ENCODE measurements at places on chromosomes 6 and 20.

GRCh38 chr20:32642257-32643046 is 31.3 kb downstream of the C20orf203 start:
- DNase-seq = no peak

DNA sequence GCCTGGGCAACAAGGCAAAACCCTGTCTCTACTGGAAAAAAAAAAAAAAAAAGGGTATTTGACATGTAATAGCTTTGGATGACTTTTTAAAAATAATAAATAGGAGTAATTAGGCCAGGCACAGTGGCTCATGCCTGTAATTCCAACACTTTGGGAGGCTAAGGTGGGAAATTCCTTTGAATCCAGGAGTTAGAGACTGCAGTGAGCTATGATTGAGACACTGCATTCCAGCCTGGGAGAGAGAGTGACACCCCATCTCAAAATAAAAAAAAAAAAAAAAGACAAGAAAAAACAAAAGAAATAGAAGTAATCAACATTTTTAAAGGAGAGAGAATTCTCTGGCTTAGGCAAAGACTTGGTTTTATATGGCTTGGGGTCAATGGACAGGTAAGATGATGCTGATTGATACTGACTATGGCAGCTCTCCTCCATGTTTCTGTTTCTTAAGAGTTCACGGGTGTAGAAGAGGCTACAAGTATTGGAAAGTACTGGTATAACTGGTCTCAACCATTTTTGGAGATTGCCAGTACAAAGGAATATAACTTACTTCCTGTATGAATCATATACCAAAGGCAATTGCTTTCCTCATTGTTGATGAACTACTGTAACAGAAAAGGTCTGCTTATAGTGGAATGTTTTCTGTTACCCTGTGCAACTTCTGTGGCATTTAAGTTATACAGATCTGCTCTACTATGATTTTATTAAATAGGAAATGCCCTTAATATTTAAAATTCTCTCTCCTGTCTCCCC is 10.1 kb downstream of the MAP3K5 start:
- DNase-seq = no peak

DNA sequence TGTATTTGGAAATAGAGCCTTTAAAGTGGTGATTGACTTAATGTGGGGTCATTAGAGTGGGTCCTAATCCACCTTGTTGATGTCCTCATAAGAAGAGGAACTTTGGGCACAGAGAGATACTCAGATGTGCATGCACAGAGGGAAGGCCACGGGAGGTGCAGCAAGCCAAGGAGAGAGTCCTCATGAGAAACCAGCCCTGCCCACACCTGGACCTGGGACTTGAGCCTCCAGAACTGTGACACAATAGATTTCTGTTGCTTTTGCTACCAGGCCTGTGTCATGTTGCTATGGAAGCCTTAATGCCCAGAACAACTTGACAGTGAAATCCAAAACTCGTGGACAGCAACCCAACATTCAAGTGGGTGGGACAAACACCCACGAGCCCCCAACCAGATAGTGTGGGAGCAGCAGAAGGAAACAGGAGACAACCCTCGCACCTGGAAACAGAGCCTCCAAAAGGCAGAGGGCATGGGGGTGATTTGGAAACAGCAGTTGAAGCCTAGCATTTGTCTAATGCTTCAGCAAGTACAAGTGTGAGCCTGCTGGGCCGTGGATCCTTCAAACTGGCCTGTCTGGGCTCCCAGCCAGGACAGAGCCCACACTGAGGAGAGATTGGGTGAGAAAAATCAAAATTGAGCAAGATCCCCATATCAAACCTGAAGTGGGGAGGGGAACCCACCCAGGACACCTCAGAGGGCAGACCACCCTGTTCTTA is 201.0 kb upstream of the CST7 start:
- DNase-seq = no peak

DNA sequence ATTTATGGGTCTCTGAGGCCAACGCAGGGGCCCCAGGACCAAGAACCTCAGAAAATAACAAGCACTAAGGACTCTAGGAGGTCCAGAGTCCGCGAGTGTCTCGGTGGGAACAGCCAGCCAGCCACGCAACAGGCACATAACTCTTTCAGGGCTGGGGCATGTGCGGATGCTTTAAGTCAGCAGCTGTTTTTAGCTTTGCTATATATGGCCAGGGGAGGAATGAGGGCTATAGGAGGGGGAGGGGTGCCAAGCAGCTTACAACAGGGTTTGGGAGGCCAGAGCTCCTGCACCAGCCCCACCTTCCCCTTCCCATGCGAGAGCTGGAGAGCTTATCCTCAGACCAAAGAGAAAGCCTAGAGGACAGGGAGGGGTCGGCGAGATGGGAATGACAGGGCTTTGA is 6.2 kb downstream of the JPH2 start:
- DNase-seq = no peak

- DNase-seq = no peak
Measured at GRCh38 chr6:142705054-142705453, 239.9 kb downstream of the HIVEP2 start.

GRCh38 chr20:57717797-57718196 is 8.0 kb upstream of the PMEPA1 start:
- no peak for DNase-seq

- DNase-seq = no peak
Measured at GRCh38 chr20:47417245-47418068, 61.0 kb upstream of the ZMYND8 start.

GRCh38 chr20:54474046-54474445 is 1.3 kb upstream of the DOK5 start:
- no peak for DNase-seq

GRCh38 chr6:13866301-13866700 is 51.9 kb upstream of the MCUR1 start:
- no peak for DNase-seq

- DNase-seq = no peak
Measured at GRCh38 chr20:49422161-49422560, 60.3 kb downstream of the KCNB1 start.

GRCh38 chr20:62651285-62652021 is 9.2 kb downstream of the SLCO4A1 start:
- DNase-seq = peak; percentile 58

GRCh38 chr6:24451581-24452388 is 37.6 kb downstream of the GPLD1 start:
- DNase-seq = no peak

- no peak for DNase-seq
Measured at GRCh38 chr6:35474131-35474941, 6.1 kb downstream of the RPL10A start.

DNA sequence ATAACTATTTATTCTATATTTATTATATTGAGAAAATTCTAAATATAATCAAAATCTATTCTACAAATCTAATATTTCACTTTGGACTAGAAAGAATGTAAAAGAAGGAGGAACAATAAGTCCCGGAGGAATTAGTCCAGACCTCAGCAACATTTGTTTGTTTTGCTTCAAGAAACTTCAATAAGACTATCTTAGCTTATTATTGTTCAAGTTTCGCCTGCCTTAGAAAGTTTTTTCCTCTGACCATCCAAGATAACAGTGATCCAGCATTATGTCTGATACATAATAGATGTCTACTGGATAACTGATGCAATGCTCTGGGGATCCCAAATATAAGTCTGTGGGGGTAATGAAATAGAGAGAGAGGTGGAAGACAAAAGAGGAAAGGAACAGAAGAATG is 28.7 kb upstream of the NT5E start:
- no peak for DNase-seq

DNA sequence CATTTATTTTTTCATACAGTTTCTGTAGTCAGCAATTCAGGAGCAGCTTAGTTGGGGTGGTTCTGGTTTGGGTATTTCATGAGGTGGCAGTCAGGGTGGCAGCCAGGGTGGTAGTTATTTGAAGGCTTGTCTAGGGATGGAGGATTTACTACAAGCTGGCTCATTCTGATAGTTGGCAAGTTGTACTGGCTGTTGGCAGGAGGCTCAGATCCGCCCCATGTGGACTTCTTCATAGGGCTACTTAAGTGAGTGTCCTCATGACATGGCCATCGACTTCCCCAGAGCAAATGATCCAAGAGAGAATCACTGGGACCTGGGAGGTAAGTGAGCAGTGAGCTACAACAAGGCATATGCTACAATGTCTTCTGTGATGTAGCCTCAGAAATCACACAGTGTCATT is 22.4 kb upstream of the CDKAL1 start:
- no peak for DNase-seq

DNA sequence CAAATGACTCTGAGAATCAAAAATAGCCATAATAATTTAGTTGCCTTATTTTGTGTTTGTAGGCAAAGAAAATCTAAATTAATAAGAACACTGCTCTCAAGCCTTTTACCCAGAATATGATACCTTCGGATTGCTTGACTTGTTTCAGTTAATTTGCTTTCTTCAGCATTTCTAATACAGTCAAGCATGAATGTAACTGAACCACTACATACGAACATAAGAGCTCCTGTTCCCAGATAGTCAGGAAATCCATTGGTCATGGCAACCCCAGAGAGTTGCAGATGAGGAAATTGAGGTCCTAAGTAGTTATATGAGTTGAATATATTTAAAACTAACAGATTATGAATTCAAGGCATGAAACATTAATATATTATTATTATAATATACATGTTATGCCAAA is 2.9 kb downstream of the FRK start:
- DNase-seq = no peak

DNA sequence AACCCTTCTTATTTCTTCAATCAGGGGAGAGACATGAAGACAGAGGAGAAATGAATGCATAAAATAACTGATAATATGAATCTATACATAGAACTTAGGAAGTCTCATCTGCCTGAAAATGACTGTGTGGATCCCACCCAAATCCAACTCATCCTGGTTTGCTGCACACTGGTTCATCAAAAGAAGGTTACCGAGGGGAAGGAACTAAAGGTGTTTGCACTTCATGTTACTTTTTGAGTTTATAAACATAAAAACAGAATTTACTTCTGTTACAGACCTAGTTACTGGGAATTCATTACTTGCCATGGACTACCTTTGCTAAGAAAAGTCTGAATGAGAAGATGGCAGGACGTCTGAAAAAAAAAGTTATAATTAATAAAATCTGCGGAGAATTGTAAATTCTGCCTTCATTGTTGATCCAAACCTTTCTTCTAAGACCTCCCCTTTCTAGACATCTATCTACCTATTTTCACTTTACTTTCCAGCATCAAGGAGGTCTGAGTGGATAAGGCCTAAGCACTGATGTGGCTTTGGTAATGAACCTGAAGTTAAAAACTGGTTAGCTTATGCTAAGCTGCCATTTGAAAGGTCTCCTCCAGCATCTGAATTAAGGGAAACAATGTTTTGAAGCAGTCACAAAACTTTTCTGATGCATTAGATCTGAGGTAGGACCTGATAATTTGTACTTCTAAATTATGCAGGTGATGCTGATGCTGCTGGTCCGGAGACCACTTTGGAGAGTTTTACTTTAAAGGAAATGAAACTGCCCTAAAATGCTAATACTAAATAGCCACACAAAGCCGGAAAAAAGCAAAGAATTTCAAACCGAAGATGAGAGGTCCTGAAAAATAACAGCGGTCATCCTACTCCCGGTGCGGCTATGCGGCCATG is 84.0 kb downstream of the HFE start:
- no peak for DNase-seq

DNA sequence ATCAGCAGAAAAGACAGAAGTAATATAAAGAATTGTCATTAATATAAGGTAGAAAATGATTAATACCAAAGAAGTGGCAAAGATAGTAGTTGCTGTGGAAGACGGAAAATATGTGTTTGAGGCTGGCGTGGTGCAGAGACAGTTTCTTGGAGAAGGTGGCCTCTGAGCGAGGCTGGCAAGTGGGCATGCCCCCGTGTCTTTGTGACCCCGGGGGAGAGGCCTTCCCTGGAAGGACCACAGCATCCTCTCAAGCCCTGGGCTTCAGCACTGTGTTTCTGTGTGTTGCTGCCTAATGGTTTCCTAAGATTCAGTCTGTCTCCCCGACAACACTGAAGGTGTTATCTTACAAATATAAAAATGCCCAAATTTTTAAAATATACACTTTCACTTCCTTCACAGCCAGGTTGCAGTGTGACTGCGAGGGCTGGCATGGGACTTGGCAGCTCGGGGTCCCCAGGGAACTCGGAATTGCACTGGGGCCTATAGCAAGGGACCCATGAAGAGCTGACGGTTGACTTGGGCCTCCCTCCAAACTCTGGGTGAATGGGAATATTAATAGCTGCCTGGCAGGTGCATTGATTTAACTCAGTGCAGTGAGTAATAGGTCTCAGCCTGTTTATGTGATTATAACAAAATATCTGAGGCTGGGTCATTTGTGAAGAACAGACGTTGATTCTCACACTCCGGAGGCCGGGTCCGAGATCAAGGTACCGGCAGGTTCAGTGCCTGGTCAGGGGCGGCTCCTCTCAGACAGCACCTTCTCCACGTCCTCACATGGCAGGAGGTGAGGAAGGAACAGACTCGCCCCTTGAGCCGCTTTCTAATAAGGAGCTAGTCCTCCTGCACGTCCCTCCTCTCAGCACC is 47.4 kb upstream of the AFDN start:
- DNase-seq = no peak

- no peak for DNase-seq
Measured at GRCh38 chr6:152458648-152459644, 178.2 kb downstream of the SYNE1 start.

- DNase-seq = no peak
Measured at GRCh38 chr20:19000078-19000477, 186.5 kb downstream of the SCP2D1 start.

DNA sequence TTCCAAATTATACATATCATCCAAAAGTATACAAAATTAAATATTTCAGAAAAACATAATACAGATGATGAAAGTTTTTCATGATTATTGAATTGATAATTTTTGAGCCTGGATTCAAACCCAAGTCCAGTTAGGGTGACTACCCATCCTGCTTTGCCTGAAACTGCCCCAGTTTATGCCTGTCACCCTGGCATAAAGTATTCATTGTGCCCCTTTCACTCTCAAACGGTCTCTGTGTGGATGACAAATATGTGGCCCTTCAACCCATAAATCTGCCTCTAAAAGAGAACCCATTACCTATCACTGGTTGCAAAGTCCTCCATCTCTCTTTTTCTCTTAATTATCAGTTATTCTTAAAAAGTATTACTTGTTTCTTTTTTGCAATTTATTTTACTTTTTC is 553.7 kb upstream of the JARID2 start:
- DNase-seq = no peak

DNA sequence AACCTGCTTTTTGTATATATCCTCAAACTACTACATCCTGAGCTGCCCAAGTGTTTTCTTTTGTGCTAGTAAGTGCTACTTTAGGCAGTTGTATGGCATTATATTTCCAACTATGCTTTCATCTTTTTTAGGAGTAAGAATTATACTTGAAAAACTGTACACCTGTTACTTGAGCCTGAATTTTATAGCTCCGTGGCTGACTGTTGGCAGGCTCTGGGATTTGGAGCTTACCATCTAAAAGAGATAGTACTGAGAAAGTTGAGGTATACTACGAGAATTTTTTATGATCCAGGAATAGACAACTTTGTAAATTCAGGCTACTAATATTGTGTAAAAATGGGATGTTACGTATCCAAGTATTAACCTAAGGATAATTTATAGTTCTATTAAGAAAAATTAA is 32.4 kb downstream of the RNF217 start:
- no peak for DNase-seq

DNA sequence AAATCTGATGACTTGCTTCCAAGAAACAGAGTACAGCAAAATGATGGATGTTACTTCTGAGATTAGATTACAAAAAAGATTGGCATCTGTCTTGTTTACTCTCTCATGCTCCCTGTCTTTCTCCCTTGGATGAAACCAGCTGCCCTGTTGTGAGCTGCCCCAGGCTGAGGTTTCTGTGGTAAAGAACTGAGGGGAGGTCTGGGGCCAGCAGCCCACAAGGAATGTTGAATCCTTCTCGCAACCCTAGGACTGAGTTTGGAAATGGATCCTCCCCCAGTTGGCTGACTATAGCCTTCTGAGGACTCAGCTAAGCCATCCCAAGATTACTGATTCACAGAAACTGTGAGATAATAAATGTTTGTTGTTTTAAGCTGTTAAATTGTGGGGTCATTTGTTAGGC is 5.6 kb upstream of the HECA start:
- DNase-seq = no peak

All from activated CD8-positive, alpha-beta memory T cell treated with anti-CD3 and anti-CD28 coated beads for 4 hours (primary cell).